Mammary epithelial cell (primary cell): ENCODE measurements at places on chromosomes 13 and 19. TPM values are rescaled to one million over a fixed set of nuclear protein-coding genes. Genes with fewer than 3 reads are reported as not detected.

DNA sequence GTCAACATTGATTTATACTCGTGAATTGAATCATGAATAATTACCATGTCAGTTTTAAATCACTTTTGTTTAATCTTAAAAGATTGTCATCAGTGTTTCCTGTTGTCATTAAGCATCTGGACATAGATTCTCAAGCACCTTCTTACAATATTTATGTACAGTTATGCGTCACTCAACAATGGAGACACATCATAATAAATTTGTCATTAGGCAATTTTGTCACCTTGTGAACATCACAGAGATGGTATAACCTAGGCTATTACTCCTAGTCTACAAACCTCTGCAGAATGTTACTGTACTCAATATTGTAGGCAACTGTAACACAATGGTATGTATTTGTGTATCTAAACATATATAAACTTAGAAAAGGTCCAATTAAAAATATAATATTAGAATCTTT is 2130.9 kb upstream of the PCDH20 start:
- no peak for DNase-seq

- DNase-seq: no peak
Measured at GRCh38 chr19:44823373-44823698, 14.4 kb downstream of the BCAM start.

Gene HS6ST3
- polyA plus RNA-seq: 0.01 TPM

GRCh38 chr13:25473864-25474263 is 102.1 kb downstream of the ATP8A2 start:
- DNase-seq: peak; percentile 65

DNA sequence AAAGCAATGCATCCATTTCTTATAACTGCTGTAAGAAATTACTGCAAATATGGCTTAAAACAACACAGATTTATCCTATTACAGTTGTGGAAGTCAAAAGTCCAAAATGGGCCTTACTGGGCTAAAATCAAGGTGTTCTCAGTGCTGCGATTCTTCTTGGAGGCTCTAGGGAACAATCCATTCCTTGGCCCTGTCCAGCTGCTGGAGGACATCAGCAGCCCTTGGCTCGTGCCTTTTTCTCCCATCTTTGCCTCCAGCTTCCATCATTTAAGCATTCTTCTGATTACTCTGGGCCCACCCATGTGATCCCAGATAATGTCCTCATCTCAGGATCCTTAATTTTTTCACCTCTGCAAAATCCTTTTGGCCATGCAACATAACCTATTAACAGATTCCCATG is 607.1 kb downstream of the DCT start:
- DNase-seq: no peak

GRCh38 chr13:106493533-106494220 is 41.8 kb downstream of the EFNB2 start:
- no peak for DNase-seq

- no peak for DNase-seq
Measured at GRCh38 chr19:465056-465816, 4.4 kb upstream of the SHC2 start.

- DNase-seq: no peak
Measured at GRCh38 chr13:71148396-71148795, 718.6 kb downstream of the DACH1 start.

Gene CDC42EP5
- polyA plus RNA-seq: 8.8 TPM

Gene PROZ
- polyA plus RNA-seq: not detected

DNA sequence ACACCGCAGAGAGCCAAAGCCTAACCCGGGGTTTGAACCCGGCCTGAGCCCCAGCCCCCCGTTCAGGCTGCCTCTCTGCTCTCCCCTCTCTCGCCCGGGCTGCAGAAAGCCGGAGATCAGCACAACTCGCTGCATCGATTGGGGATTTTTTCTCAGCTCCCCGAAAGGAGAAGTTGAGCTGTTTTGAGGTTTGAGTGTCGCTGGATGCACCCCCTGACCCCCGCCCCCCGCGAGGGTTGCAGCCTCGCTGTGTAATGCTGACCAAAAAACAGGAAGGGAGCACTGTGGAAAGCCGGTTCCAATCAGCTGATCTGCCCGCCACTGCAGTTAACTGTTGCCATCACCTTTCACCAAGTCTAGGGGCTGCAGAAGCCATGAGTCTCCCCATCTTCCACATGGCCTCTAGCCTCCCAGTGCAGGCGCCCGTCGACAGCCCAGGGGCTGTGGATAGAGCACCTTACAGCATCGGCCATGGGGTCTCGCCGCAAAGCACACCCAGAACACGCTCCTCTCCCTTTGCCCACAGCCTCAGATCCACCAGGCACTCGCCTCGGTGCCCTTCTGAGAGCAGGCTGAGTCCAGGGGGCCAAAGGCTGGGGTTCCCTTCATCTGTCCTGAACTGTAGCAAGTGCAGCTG is 34.5 kb downstream of the MYO9B start:
- DNase-seq: no peak

Gene MBD3L1
- polyA plus RNA-seq: not detected

Gene EXOC3L2
- 0.23 TPM for polyA plus RNA-seq

GRCh38 chr13:22948421-22948820 is 232.4 kb upstream of the SGCG start:
- DNase-seq: no peak

DNA sequence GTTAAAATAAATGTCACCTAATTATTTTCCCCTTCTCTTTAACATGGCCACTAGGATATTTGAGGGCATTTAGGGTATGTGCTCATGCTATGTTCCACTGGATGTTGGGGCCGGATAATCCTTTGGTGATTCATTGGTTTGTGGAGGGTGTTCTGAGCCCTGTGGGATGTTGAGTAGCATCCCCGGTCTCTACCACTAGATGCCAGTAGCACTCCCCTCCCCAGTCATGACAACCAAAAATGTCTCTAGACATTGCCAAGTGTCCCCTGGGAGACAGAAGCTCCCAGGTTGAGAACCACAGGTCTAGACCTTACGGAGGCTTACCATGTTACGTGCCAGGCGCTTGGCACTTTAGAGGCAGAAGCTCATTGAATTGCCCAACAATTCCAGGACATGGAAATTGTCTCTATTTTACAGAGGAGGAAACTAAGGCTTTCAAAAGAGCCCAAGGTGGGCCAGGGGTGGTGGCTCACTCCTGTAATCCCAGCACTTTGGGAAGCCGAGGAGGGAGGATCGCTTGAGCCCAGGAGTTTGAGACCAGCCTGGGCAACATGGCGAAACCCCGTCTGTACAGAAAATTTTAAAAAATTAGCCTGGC is 14.1 kb downstream of the SHANK1 start:
- DNase-seq: peak; percentile 50

DNA sequence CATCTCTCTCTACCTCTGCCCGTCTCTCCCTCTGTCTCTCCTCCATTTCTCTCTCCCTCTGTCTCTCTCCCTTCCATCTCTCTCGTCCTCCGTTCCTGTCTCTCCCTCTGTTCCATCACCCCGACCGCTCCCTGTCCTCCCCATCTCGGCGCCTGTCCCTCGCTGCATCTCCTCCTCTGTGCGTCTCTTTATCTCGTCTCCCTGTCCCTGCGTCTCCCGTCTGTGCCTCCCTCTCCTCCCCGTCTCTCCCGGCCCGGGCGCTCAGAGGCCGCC is 4.6 kb downstream of the GRIN2D start:
- DNase-seq: no peak

GRCh38 chr13:24214528-24214927 is 54.0 kb downstream of the SPATA13 start:
- DNase-seq: no peak

Gene CD70
- 28.9 TPM for polyA plus RNA-seq

DNA sequence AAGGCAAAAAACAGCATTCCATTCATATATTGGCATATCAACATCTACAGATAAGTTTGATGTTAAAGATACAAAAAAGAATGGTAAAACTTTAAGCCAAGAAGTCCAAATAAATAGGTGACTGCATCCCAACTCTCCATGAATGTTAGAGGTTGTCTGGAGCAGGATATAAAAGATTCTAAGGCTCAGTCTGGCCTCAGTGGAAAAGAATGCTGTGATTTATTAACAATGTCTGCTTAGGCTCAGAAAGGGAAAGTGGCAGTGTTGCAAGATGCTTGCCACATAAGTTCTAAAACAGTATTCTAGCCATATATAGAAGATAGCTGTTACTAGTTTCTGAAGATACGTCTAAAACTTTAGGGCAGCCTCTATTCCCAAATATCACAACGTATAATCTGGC is 179.8 kb upstream of the NBEA start:
- no peak for DNase-seq
